Activated T-helper 1 cell treated with Interleukin-2 at 50 U/mL for 16 hours (primary cell): ENCODE measurements at places on chromosomes 5 and 9.

DNA sequence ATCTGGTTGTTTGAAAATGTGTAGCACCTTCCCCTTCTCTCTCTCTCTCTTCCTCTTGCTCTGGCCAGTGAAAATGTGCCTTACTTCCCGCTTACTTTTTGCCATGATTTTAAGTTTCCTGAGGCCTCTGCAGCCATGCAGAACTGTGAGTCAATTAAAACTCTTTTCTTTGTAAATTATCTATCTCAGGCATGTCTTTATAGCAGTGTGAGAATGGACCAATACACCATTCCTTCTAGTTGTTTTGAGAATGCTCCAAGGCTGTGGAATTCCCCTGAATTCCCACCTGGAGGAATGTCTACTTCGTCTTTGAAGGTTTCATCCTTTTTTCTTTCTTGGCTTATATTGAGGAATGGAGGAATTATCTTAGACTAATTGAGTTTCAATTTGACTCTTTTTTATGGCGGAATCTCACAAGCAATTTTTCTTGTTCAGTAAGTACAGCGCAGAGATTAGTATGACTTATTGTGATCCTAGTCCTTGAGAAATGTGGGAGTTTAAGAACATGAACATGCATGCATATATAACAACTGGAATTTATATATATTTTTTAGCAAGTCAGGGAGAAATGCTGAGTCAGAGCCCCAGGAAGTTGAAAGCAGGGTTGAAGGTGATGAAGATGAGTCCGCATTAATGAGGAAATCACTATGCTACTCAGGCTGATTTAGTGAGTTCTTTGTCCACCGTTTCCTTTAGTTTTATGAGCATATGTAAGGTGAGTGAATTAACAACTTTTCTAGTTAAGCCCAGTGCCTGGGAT, 488.1 kb upstream of the ADAMTS16 start:
- no peak for DNase-seq

- no peak for DNase-seq
Observed at GRCh38 chr9:113151696-113152630, 1.2 kb downstream of the SLC31A2 start.

DNA sequence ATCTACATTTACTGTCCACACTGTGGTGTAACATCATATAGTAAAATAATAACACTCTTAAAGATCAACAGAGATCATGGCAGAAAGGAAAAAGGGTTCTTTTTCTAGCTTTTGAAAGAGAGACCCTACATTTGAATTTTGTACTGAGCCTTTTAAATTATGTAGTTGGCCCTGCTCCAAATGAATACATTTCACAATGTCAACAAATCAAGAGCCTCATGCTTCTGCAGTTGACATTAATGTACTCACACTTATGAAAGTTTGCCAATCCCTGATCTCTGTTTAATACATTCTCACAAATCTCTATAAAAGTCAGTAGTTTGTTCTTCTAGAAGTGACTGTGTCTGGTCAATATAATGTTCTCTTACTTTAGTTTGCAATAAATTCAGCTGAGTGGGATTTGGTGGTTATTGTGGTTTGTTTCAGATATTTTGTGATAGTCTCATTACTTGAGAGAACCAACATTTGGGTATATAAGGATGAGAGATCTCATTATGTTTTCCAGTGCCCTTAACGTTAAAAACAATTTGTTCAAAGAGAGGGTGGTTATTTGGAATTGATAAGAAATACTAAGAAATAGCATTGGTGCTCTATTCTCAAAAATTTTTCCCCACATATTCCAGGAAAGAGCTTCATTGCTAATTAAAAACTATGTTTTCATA, 277.8 kb upstream of the FTMT start:
- DNase-seq: no peak

GRCh38 chr5:145681216-145681615, 153.9 kb downstream of the PRELID2 start:
- DNase-seq: no peak

DNA sequence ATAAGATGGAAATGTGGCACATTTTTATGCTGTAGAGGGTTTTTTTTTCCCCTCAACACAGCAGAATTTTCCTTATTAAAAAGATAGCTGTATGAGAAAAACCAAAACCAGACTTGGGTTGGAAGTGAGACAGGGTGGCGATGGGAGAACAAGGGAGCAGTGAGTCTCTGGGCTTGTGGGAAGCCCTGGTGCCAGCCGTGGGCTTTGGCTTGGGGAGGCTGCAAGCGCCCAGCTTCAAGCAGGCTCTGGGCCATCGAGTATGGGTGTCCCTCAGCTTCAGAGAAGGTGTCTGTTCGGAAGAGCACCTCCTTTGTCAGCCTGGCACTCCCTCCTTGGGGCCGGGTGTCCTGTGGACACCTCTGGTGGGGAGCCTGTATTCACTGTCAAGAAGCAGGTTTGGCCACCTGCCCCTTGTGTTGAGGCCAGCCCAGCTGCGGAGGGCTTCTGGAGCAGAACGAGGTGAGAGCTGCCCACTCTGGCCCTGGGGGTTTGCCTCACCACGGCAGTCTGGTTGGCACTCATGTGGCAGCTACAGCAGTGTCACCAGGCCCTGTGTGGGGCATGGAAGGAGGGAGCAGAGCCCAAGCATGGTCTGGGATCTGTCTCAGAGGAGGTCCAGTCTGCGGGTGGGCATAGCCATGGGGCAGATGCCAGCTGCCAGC, 37.6 kb upstream of the ANGPTL2 start:
- DNase-seq: no peak

- no peak for DNase-seq
Observed at GRCh38 chr5:66178799-66179198, 34.7 kb downstream of the SREK1 start.

GRCh38 chr5:117327511-117327910, 752.9 kb upstream of the SEMA6A start:
- no peak for DNase-seq

DNA sequence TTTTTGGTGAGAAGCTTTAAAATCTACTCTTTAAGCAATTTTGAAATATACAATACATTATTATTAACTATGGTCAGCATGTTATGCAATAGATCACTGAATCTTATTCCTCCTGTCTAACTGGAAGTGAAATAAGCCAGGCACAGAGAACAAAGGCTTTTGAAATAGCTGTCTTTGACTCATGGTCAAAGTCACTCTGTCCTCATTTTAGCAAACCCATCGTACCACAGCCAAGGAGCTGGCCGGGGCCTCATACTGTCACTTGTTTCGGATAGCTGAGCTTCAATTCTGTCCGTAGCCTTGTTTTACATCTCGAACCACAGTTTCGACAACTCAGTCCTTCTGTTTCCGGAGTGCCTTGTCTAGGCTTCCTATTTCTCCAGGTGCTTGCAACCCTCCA, 19.2 kb downstream of the ADCY2 start:
- no peak for DNase-seq

GRCh38 chr9:76700916-76701315, 63.3 kb upstream of the PCA3 start:
- DNase-seq: no peak

- no peak for DNase-seq
Observed at GRCh38 chr9:13145340-13145739, 134.2 kb downstream of the MPDZ start.

- no peak for DNase-seq
Observed at GRCh38 chr5:22249209-22249729, 603.9 kb downstream of the CDH12 start.

GRCh38 chr9:13715430-13715829, 435.9 kb upstream of the MPDZ start:
- DNase-seq: no peak

- no peak for DNase-seq
Observed at GRCh38 chr9:1125741-1126140, 75.6 kb downstream of the DMRT2 start.

DNA sequence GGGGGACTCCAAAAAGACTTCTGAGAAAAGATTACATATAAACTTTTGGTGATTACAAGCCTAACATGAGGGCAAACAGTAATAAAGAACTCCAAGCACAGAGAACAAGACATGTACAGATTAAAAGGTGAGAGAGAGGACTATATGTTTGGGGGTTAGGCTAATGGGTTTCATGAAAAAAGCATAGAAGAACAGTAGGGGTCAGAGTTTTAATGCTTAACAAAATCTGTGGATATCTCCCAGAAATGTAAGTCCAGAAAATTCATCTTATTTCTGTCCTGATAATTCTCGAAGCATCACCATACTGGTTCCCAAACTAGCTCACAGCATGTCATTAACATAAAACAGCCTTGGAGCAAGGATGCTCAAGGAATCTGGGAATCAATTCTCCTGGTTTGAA, 137.2 kb downstream of the ARRDC3 start:
- no peak for DNase-seq

DNA sequence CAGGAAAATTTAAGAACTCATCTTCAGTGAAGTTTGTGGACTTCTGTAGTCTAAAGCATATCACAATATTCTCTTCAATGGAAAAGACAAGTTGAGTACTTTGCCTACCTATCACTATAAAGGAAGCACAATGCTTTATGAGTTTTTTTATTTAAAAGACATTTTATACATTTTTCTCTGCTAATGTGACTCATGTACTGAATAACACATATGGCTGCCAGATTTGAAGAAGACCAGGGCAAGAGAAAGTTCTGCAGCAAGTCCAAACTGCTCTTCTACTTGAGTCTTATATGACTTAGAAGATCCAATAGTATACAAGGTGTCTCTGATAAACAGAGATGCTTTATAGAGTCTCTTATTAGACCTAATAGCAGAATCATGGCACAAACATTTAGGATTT, 978.4 kb downstream of the TLE4 start:
- DNase-seq: no peak

GRCh38 chr9:134855900-134856377, 24.7 kb upstream of the FCN2 start:
- no peak for DNase-seq

DNA sequence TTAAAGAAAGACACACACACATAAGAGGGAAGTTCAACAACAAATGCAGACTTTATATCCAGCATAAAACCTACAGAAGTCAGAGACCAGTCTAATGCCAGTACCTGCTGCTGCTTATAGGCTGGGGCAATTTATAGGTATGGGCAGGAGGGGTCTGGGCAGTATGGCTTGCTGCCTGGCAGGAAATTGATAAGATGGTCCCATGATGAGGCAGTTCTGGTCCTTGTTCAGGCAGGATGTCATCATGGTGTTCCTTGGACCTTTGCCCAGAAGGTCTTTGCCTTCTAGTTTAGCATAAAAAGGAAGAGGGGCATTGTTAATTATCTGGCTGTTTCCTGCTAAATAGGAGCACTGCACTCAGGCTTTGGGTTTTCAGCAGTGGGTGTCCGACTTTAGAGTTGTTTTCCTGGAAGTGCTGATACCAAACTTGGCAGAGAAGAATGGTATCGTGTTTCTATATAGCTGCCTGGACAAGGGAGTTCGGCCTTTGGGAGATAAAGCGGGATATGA, 10.4 kb upstream of the PDCD1LG2 start:
- no peak for DNase-seq
